Inflammatory macrophage treated with lipopolysaccharide for 4 hours (primary cell): ENCODE measurements at places on chromosomes 7 and 10.

DNA sequence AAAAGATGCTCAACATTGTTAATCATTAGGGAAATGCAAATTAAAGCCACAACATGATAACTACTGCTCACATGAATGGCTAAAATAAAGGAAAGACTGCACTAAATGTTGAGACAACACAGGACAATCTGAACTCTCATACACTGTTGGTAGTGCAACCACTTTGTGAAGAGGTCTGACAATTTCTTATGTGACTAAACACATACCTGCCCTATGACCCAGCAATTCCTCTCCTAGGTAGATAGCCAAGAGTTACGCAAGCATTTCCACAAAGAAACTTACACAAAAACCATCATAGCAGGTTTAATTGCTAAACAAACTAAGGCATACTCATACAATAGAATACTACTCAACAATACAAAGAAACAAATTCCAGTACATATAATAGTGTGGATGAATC lies 41.8 kb upstream of the HERPUD2 start:
- DNase-seq = no peak

DNA sequence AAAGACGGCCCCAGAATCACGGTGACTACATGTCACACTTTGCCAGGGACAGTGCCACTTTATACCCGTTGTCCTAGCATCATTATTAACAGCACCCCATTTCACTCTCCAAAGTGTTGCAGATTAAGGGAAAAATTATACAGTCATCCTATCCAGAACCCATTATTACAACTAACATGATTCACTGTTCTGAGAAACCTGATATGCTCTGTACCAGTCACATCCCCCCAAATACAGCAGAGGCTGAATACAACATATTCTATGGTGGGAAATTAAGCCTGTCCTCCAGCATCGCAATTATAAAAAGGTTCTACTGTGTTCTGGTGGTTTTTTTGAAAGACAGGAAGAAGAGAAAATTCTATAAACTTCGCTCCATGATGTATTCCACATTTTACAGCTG lies 162.1 kb downstream of the JAZF1 start:
- DNase-seq = no peak

- DNase-seq = no peak
Measured at GRCh38 chr7:12699299-12699698, 11.9 kb downstream of the ARL4A start.

DNA sequence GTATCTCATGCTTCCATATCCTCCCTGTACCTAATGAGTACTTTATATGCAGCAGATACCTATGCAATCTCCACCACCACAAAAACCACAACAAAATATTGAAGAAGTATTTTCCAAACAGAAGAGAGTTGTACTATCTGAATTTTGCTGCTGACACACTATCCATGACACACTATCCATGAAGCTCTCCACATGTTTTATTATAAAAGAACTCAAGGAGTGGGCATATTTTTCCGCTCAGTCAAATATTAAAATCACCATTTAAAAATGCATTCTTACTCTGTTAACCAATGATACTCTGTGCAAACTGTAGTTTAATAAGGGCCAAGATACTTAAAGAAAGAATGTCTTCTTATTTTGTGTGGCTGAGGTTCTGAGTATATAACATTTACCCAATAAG lies 2.8 kb downstream of the BET1 start:
- no peak for DNase-seq

GRCh38 chr10:49037187-49037586 lies 78.1 kb downstream of the VSTM4 start:
- no peak for DNase-seq

DNA sequence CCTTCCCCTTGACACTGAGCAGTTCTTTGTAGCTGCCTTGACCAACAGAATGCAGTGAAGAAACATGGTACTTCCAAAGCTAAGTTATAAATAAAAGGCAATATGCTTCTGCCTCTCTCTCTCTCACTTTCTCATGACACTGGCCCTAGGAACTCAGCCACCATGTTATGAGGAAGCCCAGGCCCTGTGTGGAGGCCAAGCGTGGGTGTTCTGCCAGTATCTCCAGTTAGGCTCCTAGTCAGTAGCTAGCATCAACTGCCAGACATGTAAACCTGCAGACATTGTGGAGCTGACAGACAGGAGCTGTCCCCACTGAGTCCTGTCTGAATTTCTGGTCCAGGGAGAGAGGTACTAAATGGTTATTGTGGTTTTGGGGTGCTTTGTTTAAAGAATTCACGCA lies 45.2 kb downstream of the TMEM209 start:
- no peak for DNase-seq

- no peak for DNase-seq
Measured at GRCh38 chr10:49078433-49078832, 36.9 kb downstream of the VSTM4 start.

- DNase-seq = peak; percentile 73
Measured at GRCh38 chr7:70178787-70179186, 580.5 kb downstream of the AUTS2 start.

DNA sequence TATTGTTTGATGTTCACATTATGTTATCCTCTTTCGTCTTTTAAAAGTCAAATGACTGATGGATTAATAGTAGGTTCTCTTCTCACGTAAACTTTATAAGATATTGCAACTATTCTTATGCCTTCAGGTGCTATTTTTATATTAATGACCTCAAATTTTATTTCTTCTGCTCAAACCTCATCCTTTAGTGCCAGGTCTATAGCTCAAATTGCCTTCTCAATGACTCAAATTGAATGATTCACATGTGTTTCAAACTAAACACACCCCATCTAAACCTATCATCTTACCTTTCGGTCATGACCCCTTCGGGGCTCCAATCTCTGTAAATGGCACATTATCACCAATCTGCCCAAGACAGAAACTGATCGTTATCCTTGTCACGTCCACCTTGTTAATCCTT lies 22.0 kb upstream of the LIPF start:
- DNase-seq = no peak

DNA sequence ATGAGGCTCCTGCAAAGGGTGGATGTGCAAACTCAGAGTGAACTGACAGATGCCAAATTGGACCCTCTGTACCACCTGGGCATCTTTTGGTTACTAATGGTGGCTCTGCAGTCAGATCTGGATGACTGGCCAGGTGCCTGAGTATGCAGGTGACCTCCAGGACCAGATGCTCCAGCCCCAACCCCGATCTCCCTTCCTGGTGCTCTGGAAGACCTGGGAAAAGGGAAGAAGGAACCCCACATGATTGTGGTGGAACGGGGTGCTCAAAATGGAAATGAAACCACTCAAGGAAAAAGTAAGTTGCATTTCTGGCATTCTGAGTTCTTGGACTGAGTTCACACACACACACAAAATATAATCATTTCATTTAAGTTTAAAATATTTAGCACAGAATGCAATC lies 9.8 kb upstream of the AEBP1 start:
- peak; percentile 15 for DNase-seq

GRCh38 chr7:28008171-28008570 lies 172.4 kb downstream of the JAZF1 start:
- DNase-seq = no peak

DNA sequence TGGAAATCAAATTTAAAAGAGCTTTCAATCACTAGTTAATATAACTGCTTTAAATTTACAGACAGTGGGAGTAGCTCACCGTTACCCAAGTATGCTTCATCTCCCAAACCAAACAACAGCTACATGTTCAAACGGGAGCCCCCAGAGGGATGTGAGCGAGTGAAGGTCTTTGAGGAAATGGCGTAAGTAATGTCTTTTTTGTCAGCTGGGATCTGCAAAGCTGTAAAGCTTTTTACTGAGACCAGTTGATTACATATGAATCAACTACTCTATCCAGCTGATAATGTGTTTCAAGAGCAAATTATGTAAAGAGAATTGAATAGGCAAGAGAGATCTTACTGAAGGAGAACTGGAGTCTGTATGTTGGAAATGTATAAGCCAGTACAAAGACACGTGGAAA lies 116.2 kb downstream of the GLCCI1 start:
- DNase-seq = no peak
